Osteoblast (primary cell): ENCODE measurements at places on chromosomes 2 and 18. TPM values are rescaled to one million over a fixed set of nuclear protein-coding genes. Genes with fewer than 3 reads are reported as not detected.

ZNF892 gene
- 6.2 and 6.5 TPM in 2 replicates for total RNA-seq

OSGEPL1 gene
- 7.2 and 9.4 TPM in 2 replicates for total RNA-seq

CSRNP3 gene
- total RNA-seq: 1.4 and 2.7 TPM in 2 replicates

REG1B gene
- total RNA-seq: not detected in 2 replicates

MEP1B gene
- total RNA-seq: not detected in 2 replicates

CRYBA2 gene
- total RNA-seq: not detected in 2 replicates

HOXD4 gene
- 0.36 and 1.2 TPM in 2 replicates for total RNA-seq

G6PC2 gene
- total RNA-seq: not detected in 2 replicates

GPR45 gene
- not detected in 2 replicates for total RNA-seq

MRPS5 gene
- 27.1 and 29.2 TPM in 2 replicates for total RNA-seq

SMYD1 gene
- not detected in 2 replicates for total RNA-seq

RAPGEF4 gene
- total RNA-seq: 0.36 and 0.59 TPM in 2 replicates

MYOM1 gene
- total RNA-seq: 1.5 and 1.8 TPM in 2 replicates

KYNU gene
- total RNA-seq: 5.9 and 10.9 TPM in 2 replicates

GALNT3 gene
- 11.2 and 12.7 TPM in 2 replicates for total RNA-seq

POTEI gene
- not detected in 2 replicates for total RNA-seq

DSC3 gene
- total RNA-seq: under 0.01 TPM in 2 replicates

RAD51AP2 gene
- total RNA-seq: not detected in 2 replicates

ARL6IP6 gene
- total RNA-seq: 18.6 and 20.6 TPM in 2 replicates

SCTR gene
- total RNA-seq: not detected in 2 replicates

NAT8 gene
- not detected in 2 replicates for total RNA-seq

TRIM54 gene
- not detected in 2 replicates for total RNA-seq

CCDC102B gene
- total RNA-seq: 8.8 and 9.4 TPM in 2 replicates

RNF152 gene
- 3.3 and 5.0 TPM in 2 replicates for total RNA-seq

KIF1A gene
- under 0.01 TPM in 1 of 2 replicates, not detected in the other for total RNA-seq

SERPINB12 gene
- total RNA-seq: not detected in 2 replicates

ANKRD30B gene
- 6.9 and 11.5 TPM in 2 replicates for total RNA-seq

EMILIN1 gene
- 137 and 138 TPM in 2 replicates for total RNA-seq

CCL20 gene
- 1.1 and 1.2 TPM in 2 replicates for total RNA-seq

MBD5 gene
- total RNA-seq: 22.4 and 29.8 TPM in 2 replicates

BMP10 gene
- total RNA-seq: not detected in 2 replicates

TGFA gene
- not detected in 2 replicates for total RNA-seq

PTGR3 gene
- 8.3 and 10.3 TPM in 2 replicates for total RNA-seq

PLCL1 gene
- 3.2 and 4.0 TPM in 2 replicates for total RNA-seq

ALKAL2 gene
- total RNA-seq: not detected in 2 replicates

PLA2R1 gene
- 19.2 and 19.9 TPM in 2 replicates for total RNA-seq

CFAP65 gene
- not detected in 2 replicates for total RNA-seq

SPR gene
- total RNA-seq: 17.0 and 19.2 TPM in 2 replicates

DYSF gene
- total RNA-seq: 2.7 and 4.3 TPM in 2 replicates

KCNK3 gene
- not detected in 2 replicates for total RNA-seq
